ENCODE measurements at places on chromosomes 5 and 9.

DNA sequence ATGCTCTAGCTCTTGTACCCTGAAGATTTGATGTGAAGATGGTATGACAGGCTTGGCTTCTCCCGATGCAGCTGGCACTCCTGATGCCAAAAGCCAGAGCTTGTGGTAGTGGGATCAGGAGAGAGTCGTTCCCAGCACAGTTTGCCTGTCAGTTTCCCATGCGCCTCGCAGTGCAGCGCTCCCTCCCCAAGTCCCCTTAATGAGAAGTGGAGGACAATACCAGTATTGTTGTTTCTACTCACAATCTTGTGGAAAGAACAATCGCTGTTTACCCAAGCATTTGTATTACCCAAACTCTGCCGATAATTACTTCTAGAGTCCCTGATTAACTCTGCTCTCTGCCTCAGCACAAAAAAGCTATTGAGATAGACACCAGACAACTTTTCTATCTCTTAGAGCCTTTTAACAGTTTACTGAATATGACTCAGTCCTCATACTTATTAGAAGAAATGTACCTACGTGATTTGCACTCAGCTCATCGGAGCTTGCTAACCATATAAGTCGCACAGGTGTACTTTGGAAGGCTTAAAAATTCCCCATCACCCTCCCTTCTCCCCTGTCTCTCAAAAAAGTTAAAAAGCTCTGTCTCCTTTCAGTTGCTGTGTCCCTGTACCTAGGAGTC is 283.2 kb upstream of the TMEM161B start:
- no peak for DNase-seq

DNA sequence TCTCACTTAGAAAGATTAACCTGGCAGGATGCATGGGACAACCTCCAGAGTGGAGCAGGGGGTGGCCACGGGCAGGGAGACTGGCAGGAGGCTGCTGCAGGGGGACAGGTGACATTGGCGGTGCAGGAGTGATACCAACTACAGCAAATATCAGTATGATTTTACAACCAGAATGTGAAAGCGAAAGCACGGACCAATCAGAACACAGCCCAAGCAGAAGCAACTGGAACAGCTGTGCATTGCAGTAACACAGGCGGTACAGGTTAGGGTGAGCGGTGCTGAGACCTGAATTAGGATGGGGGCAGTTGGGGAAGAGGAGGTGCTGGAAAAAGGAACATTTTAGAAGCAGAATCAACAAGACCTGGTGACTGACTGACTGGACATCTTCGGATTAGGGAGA is 29.3 kb downstream of the POLR1E start:
- DNase-seq, result no peak

DNA sequence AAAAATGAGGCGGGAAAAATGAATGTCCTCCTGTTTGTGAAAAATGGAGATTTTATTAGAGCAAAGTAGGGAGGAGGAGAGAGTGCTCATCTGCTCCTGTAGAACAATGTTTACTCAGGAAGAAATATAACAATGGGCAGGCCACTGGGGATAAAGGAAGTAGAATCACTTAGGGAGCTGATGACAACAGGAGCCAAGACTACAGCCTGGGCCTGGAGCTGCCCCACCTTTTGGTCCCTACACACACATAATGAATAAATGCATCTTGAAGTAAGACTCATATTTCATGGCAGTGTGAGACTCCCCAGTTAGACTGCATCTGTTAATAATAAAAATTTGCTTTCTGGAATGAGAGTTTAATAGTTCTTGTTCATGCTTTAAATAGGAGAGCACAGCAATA is 1939.8 kb downstream of the EFNA5 start:
- DNase-seq, result no peak

GRCh38 chr9:92960561-92961290 is 13.4 kb downstream of the FGD3 start:
- no peak for DNase-seq

GRCh38 chr9:71322311-71322710 is 200.9 kb upstream of the TRPM3 start:
- DNase-seq, result no peak

GRCh38 chr9:4748612-4749011 is 7.6 kb upstream of the AK3 start:
- no peak for DNase-seq

DNA sequence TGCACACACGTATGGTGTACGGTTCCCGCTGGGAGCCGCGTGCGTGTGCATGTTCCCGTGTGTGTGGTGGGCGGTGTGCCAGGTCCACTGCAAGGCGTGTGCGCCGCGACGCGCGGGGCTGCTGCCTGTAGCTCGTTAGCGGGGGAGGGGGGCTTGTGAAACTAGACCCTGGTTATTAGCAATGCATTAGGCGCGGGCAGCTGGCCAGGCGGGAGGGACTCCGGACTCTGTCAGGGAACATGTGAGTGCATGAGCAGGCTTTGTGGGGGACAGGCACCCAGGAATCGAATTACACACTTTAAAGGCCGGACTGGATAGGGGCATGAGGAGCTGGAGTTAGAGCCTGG is 32.2 kb upstream of the ENHO start:
- DNase-seq, result no peak

- no peak for DNase-seq
Observed at GRCh38 chr5:72307573-72307967, 12.5 kb downstream of the MRPS27 start.

DNA sequence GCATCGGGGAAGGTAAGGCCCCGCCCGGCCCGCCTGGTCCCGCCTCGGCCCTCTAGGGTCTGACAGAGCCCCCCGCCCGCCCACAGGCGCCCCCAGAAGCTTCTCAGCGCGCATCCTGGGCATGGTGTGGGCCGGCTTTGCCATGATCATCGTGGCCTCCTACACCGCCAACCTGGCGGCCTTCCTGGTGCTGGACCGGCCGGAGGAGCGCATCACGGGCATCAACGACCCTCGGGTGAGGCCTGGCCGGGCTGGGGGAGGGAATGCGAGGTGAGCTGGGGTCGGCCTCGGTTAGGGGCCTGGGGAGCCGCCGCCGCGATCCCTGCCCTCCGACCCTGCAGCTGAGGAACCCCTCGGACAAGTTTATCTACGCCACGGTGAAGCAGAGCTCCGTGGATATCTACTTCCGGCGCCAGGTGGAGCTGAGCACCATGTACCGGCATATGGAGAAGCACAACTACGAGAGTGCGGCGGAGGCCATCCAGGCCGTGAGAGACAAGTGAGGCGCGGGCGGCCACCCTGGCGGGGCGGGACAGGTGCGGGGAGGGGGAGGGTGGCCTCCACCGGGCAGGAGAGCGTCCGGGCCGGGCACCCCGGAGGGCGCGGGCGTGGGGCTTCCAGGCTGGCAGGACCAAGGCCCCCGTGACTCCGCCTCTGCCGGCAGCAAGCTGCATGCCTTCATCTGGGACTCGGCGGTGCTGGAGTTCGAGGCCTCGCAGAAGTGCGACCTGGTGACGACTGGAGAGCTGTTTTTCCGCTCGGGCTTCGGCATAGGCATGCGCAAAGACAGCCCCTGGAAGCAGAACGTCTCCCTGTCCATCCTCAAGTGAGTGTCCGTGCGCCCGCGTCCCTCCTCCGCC is 7.1 kb downstream of the LRRC26 start:
- DNase-seq, result no peak

- no peak for DNase-seq
Observed at GRCh38 chr9:111615928-111616327, 15.2 kb upstream of the DNAJC25 start.

GRCh38 chr5:107403228-107403953 is 267.3 kb downstream of the EFNA5 start:
- DNase-seq, result no peak

GRCh38 chr9:13942695-13943094 is 371.2 kb downstream of the NFIB start:
- DNase-seq, result no peak

GRCh38 chr9:122988920-122989621 is 44.4 kb upstream of the GPR21 start:
- DNase-seq, result no peak

DNA sequence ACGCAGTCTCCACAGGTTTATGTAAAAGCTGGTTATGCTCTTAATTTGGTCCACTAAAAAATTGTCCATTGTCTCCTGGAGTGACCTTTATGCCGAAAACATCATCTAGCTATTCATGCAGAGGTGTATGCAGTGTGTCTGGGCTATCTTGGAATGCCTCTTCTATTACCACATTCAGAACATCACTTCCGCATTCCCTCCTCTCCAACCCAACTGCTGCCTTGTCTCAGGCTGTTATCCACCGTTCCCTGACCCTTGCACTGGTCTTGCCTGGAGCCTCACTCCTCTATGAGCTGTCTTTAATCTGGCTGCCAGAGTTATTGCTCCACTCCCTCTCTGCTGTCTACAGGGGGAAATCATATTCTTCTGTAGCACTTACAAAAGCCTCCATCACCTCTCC is 214.1 kb upstream of the ANKRD55 start:
- no peak for DNase-seq

DNA sequence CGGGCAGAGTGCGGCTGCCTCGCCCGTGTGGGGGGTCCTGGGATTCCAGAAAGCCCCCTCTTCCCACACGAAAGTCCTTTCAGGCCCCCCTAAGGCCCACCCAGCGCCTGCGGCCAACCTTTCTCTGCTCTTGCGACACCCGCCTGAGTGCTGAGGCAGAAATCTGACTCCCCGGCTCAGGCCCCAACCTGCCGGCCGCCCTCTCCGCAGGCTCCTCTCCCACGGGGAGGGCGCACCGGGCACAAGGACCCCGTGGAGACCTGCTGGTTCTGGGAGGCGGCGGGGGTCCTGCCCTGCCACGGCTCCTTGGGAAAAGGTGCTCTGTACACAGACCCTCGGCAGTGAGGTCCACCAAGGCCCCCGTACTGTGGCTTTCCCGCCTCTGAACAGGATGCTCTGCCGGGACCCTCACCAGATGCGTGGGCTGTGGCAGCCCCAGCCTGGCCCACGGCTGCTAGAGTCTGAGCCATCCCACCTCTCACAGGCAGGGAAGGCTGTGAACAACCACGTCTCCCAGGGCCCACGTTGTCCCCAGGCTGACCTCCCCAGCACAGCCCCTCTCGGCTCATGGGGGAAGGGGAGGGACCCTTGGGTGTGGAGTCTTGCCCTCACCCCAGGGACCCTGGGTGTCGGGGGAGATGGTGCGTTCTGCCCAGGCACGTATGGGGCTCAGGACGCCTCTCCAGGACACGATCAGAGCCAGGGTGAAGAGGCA is 41.5 kb upstream of the EGFL7 start:
- DNase-seq, result no peak

DNA sequence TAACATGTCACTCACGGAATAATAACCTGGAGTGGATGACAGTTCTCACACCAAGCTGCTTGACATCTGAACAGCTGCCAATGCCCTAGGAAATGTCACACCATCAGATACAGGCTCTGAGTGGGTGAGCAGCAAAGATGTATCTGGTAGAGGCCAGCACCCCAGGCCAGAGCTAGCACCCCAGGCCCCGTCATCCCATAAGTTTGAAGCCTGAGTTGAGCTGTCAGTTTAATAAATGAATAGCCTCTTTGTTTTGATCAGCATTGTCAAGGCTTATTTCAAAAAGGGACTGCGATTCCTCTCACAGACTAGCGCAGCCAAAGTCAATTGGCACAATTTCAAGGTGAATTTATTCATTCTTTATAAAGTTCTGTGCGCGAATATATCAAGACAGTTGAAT is 1327.1 kb downstream of the MAT2B start:
- no peak for DNase-seq

DNA sequence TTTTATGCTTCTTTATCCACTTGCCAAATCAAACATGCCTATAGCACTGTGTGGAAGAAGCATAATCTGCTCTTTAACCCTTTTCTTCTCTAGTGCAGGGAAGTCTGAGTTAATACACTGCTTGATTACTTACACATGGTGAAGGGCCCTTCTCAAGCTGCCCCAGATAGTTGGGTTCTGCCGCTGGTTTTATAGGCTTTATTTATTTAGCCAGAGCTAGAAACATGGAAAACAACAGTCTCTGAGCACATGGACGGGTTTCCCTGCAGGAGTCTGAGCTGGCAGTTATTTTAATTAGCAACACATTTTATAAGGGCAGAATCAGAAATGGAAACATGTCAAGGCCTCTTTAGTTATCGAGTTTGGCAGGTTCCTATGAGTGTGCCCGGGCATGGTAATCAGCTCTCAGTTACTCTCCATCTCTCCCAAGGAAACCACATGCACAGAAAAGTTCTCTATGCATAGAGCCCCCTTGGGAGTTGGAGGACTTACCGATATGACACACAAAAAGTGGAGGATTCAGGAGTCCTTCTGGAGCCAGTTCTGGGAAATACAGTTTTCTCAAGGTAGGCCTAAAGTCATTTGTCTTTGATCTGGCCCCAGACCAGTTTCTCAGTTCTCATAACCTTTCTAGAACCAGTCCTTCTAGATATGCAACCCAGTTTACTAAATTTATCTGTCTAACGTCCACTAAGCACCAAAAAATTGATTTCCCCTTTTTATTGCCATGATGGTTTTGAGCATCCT is 564.8 kb downstream of the ACTL7B start:
- DNase-seq, result no peak

GRCh38 chr9:133643978-133644760 is 8.0 kb downstream of the DBH start:
- DNase-seq, result no peak

DNA sequence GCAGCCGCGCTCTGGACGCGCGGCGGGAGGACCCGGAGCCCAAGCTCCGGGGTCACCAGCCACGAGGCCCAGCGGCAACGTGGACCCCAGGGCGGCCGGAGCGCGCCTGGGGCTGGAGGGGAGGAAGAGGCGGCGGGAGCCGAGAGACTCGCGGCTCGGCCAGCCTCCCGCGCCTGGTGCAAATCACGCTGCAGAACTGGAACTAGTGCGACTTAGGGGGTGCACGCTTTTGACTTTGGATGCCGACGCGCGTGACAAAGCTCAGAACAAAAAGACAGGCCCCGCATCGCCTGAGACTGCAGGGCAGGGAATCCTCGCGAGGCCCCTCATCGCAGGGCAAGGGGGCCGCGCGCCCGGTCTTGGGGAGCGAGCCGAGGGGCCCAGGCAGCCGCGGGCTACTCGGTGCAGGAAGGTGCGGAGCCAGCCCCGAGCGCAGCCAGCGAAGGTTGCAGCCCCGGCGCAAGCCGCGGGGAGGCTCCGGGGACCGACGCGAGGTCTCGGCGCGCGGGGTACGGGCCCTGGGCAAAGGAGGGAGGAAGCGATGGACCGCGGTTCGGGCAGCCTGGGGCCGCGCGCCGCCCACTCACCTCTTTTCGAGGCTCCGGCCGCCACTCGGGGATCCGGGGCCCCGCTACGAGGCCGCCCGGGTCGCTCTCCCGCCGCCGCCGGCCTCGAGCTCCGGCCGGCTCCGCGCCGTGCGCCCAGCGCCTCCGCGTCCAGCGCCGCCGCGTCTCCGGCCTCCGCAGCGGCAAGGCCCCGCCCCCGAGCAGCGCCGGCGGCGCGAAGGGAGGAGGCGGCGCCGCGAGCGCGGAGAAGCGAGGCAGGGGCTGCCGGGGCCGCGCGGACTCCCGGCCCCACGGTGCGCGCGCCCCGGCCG is at the start of gene GOLM1:
Gene GOLM1 (minus strand): TSS at position 735 of the 877 bp plus-strand sequence. CDS start 20,238 bp downstream, outside the sequence.
- no peak for DNase-seq

GRCh38 chr5:160324886-160325285 is 12.5 kb upstream of the CCNJL start:
- DNase-seq, result no peak

GRCh38 chr9:34458959-34459340 is 345 bp downstream of the DNAI1 start:
- no peak for DNase-seq

Data from stimulated activated CD4-positive, alpha-beta T cell treated with anti-CD3 and anti-CD28 coated beads, TNF-alpha, amount 100 ng/mL, for 1 hour (primary cell).